ENCODE measurements at places on chromosomes 7 and 10.

- no peak for DNase-seq
These were observed 35.4 kb downstream of the CPED1 start for GRCh38 chr7:121023683-121024511.

DNA sequence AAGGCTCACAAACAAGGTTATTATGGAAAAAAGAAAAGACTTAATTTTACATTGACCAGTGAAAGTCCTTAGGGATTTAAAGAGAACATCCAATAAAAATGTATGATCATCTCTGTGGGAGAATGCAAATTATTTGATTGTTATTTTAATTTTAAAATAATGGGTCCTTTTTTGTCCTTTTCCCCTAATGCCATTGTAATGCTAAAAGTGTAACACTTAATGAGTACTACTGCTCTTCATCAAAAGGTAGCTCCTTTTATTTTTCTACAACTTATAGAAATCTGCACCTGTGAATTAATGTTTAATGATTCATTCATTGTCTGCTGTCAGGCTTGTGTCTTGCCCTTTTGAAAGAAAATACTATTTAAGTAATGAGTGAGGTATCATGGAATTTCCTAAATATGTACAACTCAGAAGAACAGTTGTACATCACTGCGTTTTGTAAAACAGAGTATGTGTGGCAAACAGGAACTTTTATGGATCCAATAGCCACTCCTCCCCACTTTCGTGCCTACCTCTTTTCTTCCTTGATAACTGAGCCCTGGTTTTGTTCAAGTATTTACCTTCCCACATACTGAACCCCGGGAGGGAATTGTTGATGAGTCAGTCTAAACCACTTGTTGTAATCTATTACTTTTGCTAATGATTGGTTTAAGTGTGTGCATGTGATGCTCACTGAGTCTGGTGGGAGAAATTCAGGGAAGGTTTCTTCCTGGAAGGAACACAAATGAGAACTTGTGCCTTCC, 19.9 kb upstream of the TRUB1 start:
- no peak for DNase-seq

DNA sequence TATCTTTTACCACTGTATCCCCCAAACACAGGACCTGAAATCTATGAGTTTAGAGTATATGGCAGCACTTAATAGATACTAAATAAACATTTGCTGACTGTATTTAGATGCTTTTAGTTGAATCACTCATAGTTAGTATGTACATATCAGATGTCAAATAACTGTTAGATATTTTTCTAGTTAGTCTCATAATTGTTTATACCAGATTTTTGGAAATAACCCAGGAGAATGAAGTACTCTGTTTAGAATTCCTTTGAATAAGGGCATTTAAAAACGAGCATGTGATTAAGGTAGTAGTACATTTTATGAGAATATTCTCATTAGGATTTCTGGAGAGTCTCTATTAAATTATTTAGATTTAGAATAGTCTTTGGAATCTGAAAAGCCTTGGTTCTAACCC, 22.3 kb upstream of the ZEB1 start:
- DNase-seq, result no peak

- DNase-seq, result no peak
These were observed 2.7 kb downstream of the MAFK start for GRCh38 chr7:1533255-1533546.

- no peak for DNase-seq
These were observed 77.6 kb upstream of the PRKCQ start for GRCh38 chr10:6657669-6658068.

DNA sequence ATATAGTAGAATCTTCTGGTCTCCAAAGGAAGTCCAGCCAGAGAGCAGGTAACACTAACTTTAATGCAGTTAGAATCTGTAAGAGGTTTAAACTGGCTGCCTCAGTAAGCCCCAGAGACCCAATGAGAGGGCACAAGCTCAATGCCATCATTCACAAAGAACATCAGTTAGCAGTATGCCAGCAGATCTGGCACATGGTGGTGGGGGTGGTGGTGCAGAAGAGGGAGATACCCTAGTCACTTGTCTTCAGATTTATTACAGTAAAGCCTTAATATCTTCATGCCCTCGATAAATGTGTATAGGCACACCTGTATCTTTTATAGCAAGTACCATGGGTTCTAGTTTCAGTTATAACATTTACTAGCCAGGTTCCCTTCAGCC, 86.2 kb downstream of the SORBS1 start:
- DNase-seq, result no peak

GRCh38 chr7:48244864-48245271, 73.6 kb downstream of the ABCA13 start:
- DNase-seq, result peak; percentile 14

DNA sequence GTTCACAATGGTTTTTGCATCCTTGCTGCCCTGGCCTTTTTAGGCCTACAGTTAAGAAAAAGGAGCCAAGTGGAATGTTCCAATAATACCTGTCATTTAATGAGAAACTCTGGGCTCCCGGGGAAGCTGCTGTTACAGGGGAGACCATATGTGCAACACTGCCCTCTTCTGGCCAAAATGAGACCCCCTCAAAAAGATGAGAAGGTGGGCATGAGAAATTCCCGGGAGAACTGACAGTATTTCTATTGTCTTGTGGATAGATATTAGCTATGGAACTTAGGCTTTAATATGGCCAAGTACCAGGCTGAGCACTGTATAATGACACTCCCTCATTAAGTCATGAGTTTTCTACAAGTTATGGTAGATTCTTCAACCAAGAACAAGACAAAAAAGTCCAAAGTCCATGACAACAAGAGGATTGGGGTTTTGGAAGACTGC, 99.4 kb downstream of the CCDC3 start:
- peak; percentile 59 for DNase-seq

GRCh38 chr10:88253-88652, 39.2 kb upstream of the TUBB8 start:
- DNase-seq, result peak; percentile 48

GRCh38 chr7:47940088-47941013, 7.9 kb downstream of the PKD1L1 start:
- no peak for DNase-seq

DNA sequence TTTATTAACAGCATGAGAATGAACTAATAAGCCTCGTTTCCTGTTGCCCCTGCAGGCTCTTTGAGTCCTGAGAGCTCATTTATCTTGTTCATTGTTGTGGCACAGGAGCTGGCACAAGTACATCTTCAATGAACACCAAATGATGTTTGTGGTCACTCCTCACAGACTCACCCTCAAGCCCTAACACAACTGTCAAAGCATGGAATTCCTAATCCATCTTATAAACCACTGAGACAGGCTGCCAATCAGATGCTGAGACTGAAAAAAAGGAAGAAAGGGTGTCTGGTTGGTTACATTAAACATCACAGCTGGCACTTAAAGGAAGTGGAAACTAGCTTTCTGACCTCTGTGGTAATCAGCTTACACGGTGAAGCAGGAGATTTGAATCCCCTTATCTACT, 7.7 kb upstream of the CCDC172 start:
- DNase-seq, result peak; percentile 20

- DNase-seq, result peak; percentile 51
These were observed at the start of gene DLG5 for GRCh38 chr10:77926566-77927401. DLG5 (minus strand) TSS chr10:77926755; CDS start chr10:77926520, 235 bp downstream.

GRCh38 chr7:120370954-120371353, 98.0 kb downstream of the KCND2 start:
- peak; percentile 91 for DNase-seq

GRCh38 chr10:42802876-42803275, 20.3 kb downstream of the BMS1 start:
- no peak for DNase-seq

DNA sequence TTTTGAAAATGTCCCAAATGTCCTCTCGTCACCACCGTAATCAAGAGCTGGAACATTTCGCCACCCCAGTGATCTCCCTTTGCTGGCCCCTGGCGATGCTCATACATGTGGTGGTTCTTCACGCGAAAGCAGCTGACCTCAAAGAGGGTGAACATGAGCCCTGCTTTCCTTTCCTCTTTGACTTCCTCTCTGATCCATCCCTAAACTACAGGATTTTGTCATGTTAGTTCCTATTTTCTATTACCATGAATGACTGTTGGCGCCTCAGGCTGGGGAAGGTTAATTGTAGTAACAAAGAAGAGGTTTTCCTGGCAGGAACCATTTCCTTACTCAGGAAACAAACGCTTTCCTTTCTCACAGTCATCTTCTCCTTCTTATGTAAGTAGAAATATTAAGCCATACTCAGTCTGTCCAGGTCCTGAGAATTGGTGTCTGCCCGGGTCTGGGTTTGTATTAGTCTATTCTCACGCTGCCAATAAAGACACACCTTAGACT, 114.5 kb downstream of the INSYN2A start:
- DNase-seq, result no peak

DNA sequence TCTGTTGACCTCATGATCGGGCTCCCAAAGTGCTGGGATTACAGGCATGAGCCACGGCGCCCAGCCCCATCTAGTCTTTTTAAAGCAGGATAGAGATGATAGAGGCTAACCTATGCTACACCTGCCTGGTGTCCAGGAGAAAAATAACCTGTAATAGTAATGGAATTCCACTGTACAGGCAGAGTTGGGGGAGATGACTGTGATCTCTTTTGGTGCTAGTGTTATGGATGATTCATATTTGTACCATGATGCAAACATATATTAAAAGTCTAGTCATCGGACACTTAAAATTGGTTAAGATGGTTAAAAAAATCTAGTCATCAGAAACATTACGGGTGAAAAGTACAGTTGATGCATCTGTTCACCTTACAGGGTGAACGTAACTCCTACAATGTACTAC, 6.1 kb upstream of the SAR1A start:
- DNase-seq, result no peak

- no peak for DNase-seq
These were observed 22.0 kb downstream of the PDIA4 start for GRCh38 chr7:149006345-149006725.

DNA sequence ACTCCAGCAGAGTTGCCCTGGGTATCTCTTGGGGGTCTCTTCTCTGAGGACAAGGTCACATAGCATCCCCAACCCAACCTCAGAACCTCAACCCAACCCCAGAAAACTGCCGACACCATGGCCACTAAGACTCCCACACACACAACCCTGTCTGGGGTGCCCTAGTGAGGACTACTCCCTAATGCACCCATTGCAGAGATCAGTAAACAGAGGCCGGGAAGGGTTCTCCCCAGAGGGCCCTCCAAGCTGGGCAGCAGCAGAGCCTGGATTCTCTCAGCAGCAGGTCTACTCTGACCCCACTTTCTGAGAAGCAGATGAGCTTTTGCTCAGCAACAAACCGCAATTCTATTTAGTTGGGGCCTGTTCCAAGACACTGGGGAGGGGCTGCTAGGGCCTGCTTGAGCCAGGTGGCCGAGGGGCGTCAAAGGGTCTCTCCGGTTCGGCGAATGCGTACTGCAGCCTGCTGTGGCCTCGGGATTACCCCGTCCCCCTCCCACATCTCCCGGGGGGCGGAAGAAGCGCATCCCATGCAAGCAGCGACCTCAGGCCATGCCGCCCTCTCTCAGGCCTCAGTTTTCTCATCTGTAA, 828 bp downstream of the OGDHL start:
- DNase-seq, result no peak

- no peak for DNase-seq
These were observed 87.8 kb downstream of the NRCAM start for GRCh38 chr7:108368466-108368865.

DNA sequence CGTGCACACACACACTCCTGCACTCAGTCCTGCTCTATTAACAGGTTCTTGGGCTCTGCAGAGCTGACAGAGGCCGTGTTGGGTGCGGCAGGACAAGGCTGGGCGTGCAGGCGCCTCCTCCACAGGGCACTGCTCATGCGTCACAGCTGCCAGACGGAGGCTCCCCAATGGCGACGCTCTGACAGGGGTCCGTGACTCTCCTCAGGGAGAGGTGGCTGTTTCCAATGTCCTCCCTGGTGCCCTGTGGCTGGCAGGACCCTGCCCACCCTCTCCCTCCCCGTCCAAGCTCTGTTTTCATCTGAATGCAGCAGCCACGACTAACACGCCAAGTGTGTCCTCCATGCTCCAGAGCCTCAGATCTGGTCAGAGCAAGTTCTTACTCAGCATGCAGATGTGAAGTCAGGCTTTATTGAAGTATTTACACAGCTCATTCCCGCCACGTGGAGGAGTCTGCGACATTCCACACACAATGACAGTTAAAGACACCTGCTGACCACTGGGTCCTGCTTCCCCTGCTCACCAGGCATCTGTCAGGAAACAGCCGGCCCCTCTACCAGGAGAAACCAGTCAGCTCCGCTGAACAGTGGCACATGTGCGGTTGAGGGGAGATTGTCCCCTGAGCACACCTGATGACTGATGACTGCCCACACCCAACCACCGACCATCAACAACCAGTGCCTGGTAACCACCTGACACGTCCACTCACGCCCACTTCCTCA, 116.7 kb downstream of the VIPR2 start:
- no peak for DNase-seq

GRCh38 chr10:70753026-70753663, 32.0 kb downstream of the TBATA start:
- no peak for DNase-seq

DNA sequence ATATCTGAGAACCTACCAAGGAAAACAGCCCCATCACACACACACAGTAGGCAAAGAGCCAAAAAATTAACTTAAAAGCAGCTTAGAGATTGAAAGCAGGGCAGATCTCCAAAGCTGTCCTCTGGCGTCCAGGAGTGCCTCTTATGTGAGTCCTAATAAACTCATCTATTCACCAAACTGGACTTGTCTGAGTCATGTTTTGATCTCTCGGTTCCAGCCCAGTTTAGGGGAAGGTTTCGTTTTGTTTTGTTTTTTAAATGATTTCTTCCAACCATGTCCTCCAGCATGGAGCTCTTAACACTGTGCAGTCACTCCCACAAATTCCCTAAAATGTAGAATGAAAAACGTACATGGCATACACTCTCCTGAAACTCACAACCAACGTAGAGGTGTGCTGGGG, 6.7 kb upstream of the PRSS37 start:
- DNase-seq, result no peak

- no peak for DNase-seq
These were observed 12.0 kb downstream of the COL1A2 start for GRCh38 chr7:94406696-94407095.

DNA sequence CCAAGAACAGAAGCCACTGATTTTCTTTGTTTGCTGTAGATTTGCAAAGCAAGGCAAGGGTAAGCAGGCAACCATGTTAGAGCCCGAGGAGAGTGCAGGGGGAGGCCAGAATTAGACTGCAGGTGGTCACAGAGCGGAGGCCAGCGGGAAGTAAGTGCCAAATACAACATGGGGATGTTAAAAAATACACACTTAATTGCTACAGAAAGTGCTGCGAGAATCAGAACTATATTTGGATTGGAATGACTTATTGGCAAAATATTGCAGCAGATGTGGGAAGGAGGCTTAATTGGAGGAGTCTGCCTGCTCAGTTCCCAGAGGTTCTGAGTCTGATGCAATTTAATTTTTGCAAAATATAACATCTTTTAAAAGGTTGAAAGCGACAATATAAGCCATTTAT, 49.7 kb upstream of the ADCY1 start:
- no peak for DNase-seq

Measured in OCI-M1 (cell line).